NCI-H226 (cell line): ENCODE measurements at places on chromosomes 1 and 21.

GRCh38 chr1:198373376-198373775, 167.1 kb downstream of the ATP6V1G3 start:
- peak; percentile 53 for DNase-seq

DNA sequence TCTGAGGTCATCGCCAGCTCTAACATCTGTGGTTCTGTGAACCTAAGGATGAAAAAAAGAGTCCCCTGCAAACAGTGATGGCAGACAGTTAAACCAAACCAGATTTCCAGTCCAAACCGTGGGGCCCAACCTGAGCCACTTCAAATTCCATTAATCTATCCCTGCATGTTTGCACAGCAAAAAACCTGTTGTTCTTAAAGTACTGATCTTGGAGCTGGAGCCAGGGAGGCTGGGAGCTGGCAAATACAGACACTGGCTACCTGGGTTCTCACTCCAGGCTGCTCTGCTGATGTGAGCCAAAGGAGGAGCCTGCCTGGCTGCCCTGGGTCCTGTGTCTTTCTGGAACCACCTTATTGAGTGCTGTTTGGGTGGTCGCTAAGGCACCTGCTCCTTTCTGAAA, 16.4 kb downstream of the LDLRAD1 start:
- no peak for DNase-seq

DNA sequence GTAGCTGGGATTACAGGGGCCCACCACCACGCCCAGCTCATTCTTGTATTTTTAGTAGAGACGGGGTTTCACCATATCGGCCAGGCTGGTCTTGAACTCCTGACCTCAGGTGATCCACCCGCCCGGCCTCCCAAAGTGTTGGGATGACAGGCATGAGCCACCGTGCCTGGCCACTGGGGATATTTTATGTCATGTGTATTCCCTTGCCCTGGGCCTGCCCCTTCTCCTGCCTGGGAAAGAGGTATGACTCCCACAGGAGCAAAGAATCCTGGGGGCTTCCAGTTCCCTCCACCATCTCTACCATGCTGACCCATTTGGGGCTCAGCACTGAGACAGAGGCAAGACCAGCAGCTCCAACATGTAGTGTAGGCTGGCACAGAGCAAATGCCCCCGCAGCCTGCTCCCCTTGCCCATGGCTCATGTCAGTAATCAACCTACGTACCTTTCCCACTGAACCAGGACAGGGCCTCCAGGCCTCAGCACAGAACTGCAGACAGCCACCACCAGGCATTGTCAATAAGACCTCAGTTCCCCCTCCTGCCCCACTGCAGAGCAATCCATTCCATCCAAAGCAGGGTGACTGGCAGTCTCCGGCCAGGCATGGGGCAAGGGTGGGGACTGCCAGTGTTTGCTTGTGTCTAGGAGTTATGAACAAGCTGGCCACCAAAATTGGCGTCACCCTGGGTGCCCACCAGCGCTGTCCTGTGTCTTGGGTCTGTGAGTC, 35.2 kb downstream of the BMP8A start:
- DNase-seq, result no peak

GRCh38 chr1:197471248-197471985, 203.4 kb downstream of the CRB1 start:
- DNase-seq, result no peak

GRCh38 chr1:153507926-153508583, 27.7 kb downstream of the S100A6 start:
- no peak for DNase-seq

DNA sequence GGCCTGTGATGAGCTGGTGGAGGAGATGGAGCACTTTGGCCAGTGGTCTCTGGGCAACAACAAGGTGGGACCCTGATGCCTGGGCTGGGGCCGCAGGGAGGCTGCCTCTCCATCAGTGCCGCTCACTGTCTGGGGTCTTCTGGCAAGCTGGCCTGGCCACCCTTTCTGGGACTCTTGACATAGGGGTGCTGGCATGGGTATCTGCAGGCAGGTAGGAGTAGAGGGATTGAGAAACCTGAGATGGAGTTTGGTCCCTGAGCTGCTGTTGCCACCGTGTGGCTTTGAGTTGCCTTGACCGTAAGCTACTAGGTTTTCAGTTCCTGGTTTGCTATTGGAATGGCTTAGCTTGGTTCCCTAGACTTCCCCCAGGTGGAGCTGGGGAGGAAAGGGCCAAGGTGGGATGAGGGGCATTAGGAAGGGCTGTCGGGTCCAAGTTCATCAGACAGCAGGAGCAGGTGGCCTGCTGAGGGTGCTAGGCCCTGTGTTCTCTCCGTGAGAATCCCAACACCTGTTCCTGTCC, 13.2 kb upstream of the MFN2 start:
- DNase-seq, result peak; percentile 43

GRCh38 chr21:44027607-44028286, 15.6 kb downstream of the TRAPPC10 start:
- DNase-seq, result no peak

DNA sequence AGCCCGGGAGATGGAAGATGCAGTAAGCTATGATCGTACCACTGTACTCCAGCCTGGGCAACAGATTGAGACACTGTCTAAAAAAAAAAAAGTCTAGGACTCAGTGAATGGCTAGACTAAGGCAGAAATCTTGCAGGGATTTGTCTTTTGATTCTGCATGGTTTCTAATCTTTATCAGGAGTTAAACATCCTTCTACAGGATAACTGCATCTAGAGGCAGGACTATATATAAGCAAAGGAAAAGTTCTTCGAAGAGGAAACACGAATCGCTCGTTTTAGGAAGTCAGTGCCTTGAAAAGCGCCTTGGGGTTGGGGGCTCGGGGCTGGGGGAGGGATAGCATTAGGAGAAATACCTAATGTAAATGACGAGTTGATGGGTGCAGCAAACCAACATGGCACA, 602 bp upstream of the UFC1 start:
- DNase-seq, result no peak

DNA sequence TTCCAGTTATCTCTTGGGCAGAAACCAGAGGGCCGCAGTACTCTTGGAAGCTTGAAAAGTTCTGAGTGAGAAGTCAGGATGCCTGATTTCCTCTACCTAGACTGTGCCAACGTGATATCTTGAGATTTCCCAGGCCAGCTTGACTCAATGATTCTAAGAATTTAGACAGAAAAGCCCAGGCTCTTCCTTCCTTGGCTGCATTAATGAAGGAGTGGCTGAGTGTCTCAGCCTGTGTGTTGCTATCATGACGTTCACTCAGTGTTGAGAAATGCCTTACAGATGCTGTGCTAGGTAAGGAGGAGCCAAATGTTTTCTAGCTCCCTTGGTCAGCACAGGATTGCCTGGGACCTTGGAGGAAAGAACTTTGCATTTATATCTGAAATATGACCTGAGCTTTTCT, 454.1 kb upstream of the USP24 start:
- DNase-seq, result no peak

DNA sequence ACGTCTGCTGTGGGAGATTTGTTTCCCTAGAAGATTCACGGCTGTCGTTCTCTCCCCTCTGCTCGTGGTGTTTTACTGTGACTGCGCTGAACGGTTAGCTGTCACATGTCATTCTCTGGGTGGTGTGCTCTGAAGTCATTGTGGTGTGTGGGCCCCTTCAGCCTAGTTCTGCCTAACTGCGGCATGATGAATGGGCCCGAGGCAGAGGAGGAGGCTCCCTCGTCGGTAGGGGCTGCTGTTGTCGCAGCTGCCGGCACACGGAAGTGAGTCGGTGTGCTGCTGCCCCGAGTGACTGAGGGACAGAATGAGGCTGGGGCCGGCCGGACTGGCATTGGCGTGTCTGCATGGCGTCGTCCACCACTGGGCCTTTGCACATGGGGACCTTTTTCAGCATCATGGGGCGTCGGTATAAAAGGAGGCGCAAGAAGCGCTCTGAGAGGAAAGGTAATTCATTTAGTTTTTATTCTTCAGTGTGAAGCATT, 77.9 kb downstream of the ADARB1 start:
- DNase-seq, result no peak

- no peak for DNase-seq
These were observed 22.9 kb upstream of the RALGPS2 start for GRCh38 chr1:178702146-178702545.

GRCh38 chr1:966704-967300, 520 bp downstream of the PLEKHN1 start:
- peak; percentile 75 for DNase-seq

DNA sequence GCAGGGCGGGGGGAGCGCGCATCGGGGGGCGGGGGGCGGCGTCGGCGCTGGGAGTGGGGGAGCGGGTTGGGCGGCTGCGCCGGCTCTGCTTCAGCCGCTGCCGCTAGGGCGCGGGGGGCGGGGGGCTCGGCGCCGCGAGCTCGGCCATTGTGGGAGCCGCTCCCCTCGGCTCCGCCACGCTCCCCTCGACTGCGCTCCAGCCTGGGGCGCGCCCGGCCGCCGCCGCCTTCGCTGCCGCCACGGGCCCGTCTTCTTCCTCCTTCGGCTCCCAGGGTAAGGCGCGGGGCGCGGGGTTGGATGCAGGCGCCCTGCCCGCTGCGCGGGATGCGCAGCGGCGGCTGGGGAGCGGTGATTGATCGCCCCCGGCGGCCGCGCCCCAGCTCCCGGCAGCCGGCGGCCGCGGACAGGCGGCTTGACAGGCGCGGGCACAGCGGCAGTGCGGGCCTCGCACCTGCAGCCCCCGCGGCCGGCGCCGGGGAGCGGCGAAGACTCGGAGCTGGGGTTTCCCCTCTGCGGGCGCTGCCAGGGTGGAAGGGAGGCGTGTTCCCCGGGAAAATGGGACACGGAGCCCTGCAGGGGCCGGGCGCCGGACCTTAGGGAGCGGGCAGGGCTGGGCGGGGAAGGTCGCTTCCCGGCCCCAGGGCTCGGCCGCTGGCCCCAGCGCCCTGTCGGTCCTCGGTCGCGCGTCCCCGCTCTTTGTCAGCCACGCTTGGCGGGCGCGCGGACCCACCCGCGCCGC, 55.3 kb downstream of the NDUFS5 start:
- DNase-seq, result no peak

DNA sequence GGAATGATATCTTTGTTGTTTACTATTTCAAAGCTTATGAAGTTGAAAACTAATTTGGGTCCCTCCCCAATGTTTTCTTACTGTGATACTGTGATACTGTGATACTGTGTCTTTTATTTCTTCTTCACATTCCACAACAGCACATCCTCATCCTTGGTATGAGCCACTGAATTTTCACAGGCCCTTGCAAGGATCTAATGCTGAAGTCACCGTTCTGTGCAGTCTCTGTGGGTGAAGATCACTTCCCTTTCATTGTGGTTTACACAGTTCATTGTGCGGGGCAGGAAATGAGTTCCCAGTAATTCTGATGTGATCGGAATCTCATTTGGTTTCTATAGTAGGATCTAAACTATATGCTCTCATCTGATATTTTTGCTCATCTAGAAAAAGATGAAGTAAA, 32.1 kb upstream of the PAXBP1 start:
- no peak for DNase-seq

DNA sequence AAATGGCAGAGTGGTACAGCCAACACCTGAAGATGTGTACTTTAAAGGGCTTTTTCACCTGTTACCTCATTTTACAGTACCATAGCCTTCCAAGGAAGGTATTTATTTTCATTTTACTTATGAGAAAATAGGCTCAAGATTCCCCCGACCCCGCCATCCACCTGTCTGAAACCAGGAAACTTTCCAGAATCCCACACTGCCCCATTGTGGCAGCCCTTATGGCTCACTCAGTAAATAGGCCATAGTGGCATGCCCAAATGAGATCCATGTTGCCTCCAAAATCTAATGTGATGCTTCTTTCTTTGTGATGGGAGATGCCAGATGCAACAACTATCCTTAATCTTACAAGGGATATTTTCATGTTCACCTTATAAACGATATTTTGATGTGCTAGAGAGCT, 97.8 kb downstream of the EBNA1BP2 start:
- DNase-seq, result no peak

- no peak for DNase-seq
These were observed 49.7 kb upstream of the PRDX6 start for GRCh38 chr1:173427146-173428054.

GRCh38 chr1:29974316-29974724, 738.0 kb downstream of the PTPRU start:
- peak; percentile 64 for DNase-seq

GRCh38 chr1:201062511-201063091, 39.1 kb upstream of the KIF21B start:
- no peak for DNase-seq

GRCh38 chr1:17177651-17178050, 27.3 kb upstream of the PADI1 start:
- no peak for DNase-seq

- DNase-seq, result peak; percentile 15
These were observed 36.3 kb downstream of the GABPB2 start for GRCh38 chr1:151106894-151107293.

GRCh38 chr1:101069158-101069557, 43.6 kb upstream of the DPH5 start:
- no peak for DNase-seq

DNA sequence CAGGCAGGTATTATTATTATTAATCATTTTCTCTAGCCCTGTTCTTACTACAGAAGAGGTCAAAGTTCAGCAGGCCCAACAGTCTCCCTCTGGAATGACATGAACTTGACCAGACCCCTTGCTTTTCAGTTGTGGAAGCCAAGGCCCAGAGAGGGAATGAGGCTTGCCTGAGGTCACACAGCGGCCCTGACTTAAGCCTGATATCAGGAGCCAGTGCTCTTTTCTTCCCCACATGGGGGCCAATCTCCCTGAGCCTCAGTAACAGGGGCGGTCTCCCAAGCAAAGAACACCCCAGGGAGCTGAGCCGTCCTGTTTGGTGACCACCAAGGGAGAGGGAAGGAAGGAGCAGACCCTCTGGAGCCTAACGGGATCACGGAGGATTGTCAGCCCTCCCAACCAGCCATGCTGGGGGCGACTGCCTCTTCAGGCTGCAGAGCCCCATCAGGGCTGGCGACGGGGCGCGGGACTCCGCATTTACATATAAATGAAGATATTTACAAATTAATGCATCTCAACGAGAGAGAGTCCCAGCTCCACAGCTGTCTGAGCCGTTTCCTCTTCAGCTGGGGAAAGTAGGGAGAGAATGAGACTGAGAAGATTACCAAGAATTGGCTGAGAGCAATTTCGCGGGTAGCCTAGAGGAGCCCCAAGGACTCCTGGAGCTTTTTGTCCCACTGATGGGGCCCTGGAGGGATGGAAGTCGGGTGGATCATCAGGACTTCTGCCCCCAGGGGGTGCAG, 186.1 kb upstream of the KLHDC7A start:
- DNase-seq, result no peak

DNA sequence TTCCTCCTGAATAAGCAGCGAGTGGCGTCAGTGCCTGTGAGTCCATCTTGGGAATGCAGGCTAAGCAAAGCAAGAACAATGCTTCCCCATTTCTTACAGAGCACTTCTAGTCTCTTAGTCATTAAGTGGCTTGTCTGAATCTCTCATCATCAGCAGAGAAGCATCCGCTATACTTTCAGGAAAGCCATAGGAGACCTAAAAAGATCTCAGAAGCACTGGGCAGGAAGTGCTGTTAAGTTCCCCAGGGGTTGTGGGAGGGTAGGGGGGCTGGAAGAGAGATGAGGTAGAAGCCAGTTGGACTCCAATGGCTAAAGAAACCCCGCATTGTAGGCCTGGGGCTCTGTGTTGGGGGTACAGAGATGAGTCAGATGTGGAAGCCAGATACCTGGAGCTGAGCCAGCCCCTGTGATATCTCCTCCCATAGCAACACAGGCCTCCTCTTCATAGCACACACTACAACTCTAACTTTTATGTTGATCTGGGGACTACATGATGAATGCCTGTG, 44.9 kb downstream of the SYT6 start:
- peak; percentile 14 for DNase-seq

- DNase-seq, result no peak
These were observed 296.7 kb upstream of the PTBP2 start for GRCh38 chr1:96424877-96425276.

GRCh38 chr1:39044762-39045161, 18.6 kb downstream of the NDUFS5 start:
- no peak for DNase-seq

GRCh38 chr1:54415991-54416390, 9.8 kb upstream of the SSBP3 start:
- no peak for DNase-seq

- DNase-seq, result no peak
These were observed 150.3 kb upstream of the VANGL1 start for GRCh38 chr1:115491298-115492018.
